ENCODE measurements at places on chromosomes 16 and 17.

- H3K27me3 ChIP-seq: no peaks in the 10 kb centered on the region
- peaks cover 13% of the 10 kb centered on the region for H3K4me1 ChIP-seq
- H3K36me3 ChIP-seq: no peaks in the 10 kb centered on the region
- DNase-seq: no peak
- no peak overlapping the region for H3K4me3 ChIP-seq
Measured at GRCh38 chr16:30983289-30983889, 1.6 kb upstream of the HSD3B7 start.

DNA sequence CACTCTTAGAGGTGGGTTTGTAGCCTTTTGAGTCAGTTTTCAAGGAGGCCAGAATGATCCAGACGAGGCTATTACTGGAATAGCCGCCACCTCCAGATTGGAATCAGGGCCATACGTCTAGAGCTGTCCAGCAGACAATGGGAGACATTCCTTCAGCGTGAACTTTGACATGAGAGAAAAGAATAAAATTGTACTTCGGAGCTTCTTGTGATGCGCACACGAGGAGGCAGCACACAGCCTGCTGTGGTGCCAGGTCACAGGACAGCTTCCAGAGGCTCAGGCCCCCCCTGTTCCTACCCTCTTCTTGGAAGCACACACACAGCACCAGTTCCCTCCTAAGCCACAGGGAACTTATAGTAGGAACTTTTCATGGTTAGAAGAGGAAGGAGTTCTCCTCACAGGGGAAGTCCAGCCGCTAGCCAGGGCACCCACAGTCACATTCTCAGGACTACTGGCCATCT lies 81.0 kb downstream of the VPS53 start:
- no peaks in the 10 kb centered on the region for H3K27me3 ChIP-seq
- no peak overlapping the region for H3K4me3 ChIP-seq
- no peak for DNase-seq
- H3K4me1 ChIP-seq: peaks cover 4% of the 10 kb centered on the region
- peak overlapping the region; percentile 7 for H3K27ac ChIP-seq

DNA sequence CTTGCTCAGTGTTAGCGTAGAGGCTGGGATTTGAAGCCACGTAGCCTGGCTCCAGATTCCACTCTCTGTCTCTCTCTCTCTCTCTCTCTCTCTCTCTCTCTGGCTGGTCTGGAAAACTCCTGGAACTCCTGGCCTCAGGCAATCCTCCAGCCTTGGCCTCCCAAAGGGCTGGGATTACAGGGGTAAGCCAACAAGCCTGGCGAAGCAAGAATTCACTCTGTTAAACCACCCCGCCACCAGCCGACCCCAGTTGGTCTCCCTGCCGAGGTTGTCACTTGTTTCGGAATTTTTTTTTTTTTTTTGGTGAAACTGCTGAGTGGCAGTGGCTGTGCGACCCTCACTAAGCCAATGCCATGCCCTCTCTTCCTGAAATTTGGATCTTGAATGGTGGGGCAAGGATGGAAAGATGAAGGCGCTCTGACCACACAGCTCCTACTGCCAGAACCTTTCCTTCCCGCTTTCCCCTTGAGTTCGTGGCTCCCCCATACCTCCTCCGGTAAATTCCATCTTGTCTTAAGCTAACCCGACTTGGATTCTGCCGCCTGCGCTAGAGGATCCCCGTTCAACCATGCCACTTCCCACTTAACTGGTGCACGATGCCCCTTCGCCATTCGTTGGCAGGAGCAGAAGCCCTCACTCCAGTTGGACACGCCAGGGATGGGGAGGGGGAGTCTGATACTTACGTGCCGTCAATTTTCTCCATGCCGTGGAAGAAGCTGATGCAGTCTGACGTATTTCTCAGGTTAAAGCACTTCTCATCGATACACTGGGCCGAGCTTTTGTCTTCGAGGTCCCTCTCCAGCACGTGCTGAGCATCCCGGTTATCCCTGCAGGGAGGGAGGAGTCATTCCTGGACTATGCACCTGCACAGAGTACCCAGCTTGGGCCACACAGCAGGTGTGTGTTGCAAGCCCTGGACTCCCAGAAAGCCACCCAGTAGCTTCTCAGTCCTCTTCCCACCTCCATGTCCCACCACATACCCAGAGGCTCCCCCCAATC lies 13.1 kb downstream of the TEKT5 start:
- no peaks in the 10 kb centered on the region for H3K36me3 ChIP-seq
- no peak for DNase-seq
- H3K27ac ChIP-seq: no peak overlapping the region

DNA sequence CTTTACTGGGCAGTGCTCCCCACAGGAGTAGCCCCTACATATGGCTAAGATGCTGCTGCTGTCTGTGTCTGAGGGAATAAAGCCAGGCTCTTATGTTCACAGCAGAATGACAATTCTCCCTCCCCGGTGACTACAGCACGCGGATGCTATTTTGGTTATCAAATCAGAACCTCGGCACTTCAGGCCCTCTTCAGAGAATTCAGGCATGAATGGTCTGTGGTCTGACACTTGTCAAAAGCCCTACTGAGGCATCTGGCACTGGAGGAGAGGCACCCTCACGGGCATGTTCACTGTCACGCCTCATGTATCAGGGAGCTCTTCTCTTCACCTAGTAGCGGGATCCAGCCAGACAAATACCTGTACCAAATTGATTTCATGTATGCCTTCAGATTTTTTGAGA lies 30.4 kb downstream of the KIAA0513 start:
- no peaks in the 10 kb centered on the region for H3K27me3 ChIP-seq
- H3K4me3 ChIP-seq: no peak overlapping the region
- H3K4me1 ChIP-seq: peaks cover 29% of the 10 kb centered on the region
- H3K27ac ChIP-seq: no peak overlapping the region

DNA sequence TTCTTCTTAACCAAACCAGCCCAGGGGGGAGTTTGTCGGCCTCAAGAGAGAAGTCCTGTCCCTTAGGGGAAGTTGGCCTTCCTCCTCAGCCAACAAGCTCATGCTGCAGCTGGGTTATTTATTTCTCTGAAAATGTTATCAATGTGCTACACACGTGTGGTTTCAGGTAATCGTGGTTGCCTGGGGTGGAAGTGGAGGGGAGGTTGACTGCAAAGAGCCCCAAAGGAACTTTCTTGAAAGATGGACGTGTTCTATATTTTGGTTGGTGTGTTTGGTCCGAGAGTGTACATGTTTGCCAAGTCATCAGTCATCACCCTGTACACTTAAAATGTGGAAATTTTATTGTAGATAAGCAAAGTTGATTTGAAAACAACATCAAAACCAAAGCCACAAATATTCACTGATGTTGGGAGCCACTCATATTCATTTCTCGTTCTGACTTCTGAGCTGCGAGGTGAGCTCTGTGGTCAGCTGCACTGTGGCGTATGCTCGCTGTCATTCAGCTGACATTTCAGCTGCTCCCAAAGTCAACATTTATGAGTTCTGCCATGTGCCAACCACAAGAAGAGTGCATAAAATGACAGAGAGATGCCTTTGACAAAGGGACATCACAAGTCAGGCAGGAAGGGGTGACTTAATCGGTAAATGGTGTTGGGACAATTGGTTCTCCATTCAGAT lies 26.5 kb upstream of the ADGRG1 start:
- peak; percentile 65 for DNase-seq
- H3K27me3 ChIP-seq: no peaks in the 10 kb centered on the region
- H3K36me3 ChIP-seq: no peaks in the 10 kb centered on the region

GRCh38 chr16:85610446-85611193 lies 2.5 kb upstream of the GSE1 start:
- no peaks in the 10 kb centered on the region for H3K36me3 ChIP-seq
- H3K4me3 ChIP-seq: peak overlapping the region; percentile 78
- peaks cover 78% of the 10 kb centered on the region for H3K4me1 ChIP-seq
- no peaks in the 10 kb centered on the region for H3K27me3 ChIP-seq
- H3K27ac ChIP-seq: peak overlapping the region; percentile 84

GRCh38 chr16:30458561-30459394 lies 13.1 kb upstream of the SEPHS2 start:
- DNase-seq: no peak
- no peak overlapping the region for H3K27ac ChIP-seq
- H3K27me3 ChIP-seq: no peaks in the 10 kb centered on the region
- no peaks in the 10 kb centered on the region for H3K36me3 ChIP-seq
- no peak overlapping the region for H3K4me3 ChIP-seq
- no peaks in the 10 kb centered on the region for H3K4me1 ChIP-seq

- peaks cover 72% of the 10 kb centered on the region for H3K36me3 ChIP-seq
- no peak overlapping the region for H3K4me3 ChIP-seq
- no peak overlapping the region for H3K27ac ChIP-seq
Measured at GRCh38 chr16:89525146-89525913, 17.1 kb downstream of the SPG7 start.

GRCh38 chr17:51510940-51511339 lies 250.6 kb downstream of the UTP18 start:
- DNase-seq: no peak
- no peaks in the 10 kb centered on the region for H3K27me3 ChIP-seq
- H3K27ac ChIP-seq: no peak overlapping the region
- no peaks in the 10 kb centered on the region for H3K36me3 ChIP-seq
- no peak overlapping the region for H3K4me3 ChIP-seq
